Immature natural killer cell (primary cell): ENCODE measurements at places on chromosomes 16 and 17.

DNA sequence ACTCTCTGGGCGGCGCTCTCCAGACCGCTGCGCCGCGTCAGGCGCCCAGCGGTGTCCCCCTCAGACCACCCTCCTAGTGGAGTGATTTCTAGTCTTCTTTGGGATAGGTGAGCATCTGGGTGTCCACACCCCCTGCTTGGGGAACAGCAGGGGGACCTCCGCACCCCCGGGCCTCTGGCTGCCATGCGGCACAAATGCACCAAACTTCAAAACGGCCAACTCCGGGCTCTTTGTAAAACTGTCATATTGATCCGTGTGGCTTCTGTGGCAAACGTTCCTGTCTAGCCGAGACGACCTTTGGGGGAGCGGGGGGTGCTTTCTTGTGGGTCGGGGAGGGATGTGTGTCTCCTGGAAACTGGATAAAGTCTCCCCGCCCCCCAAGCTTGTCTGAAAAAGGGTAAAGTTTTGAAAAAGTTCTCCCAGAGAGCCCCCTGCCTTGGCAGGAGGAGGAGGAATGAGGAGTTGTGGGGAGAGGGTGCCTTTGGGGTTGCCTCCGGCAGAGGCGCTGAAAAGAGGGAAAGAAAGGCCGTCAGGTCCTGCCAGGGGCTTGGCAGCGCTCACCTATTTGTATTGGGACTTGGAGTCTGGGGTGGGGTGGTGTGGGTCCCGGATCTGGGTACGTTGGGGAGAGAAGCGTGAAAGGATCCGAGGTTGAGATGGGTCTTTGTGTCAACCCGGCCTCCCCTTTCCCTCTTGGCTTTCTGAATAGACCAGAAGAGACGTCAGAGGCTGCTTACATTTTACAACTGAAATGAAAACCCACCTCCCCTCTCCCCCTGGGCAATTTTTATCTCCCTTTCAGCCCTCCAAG, 2.2 kb upstream of the CHD3 start:
- DNase-seq: peak; percentile 49

GRCh38 chr16:1914988-1915387, 3.2 kb downstream of the HS3ST6 start:
- no peak for DNase-seq

GRCh38 chr16:4803898-4804762, 1.7 kb upstream of the ROGDI start:
- no peak for DNase-seq

GRCh38 chr16:46555951-46556350, 65.2 kb downstream of the SHCBP1 start:
- DNase-seq: no peak

DNA sequence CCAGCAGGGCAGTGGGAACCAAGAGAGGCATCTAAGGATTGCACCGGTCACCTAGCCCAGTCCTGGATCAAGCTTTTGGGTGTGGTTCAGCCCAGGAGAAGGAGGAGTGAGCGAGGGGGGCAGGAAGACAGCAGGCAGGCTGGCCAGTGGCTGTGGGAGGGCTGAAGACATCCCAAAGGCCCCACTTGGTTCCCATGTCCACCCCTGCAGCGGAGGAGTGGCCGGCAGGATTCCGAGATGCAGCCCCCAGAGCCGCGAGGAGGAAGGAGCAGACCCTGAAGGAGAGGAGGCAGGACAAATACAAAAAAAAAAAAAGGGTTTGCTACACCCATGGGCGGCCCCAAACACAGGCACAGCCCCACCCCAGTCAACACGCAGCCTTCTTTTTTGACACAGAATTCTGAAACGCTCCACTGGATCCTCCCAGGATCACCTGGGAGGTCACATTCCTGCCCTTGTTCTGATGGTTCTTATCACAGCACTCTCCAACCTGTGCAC, 1.1 kb upstream of the SLC47A2 start:
- no peak for DNase-seq

DNA sequence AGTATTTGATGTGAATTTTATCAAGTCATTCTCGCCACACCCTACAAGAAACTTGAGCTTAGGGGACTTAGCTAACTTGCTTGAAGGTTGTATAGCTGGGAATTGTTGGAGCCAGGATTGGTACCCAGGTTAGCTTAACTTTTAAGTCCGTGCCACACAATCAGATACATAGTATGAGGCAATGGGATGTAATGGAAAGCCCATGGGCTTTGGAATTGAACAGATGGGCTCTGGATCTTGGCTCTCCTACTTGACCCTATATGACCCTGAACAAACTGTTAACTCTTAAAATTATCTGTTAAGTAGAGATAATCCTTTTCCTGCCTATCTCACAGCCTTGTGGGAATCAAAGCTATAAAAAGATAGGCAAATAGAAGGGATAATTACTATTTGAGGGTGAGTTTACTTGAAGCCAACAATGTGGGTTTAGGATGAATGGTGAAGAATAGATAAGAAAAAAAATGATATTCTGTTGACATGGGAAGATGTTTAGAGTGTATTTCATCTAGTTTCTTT, 51.9 kb upstream of the CACNG3 start:
- DNase-seq: no peak
